ENCODE measurements at places on chromosomes 12 and 14.

DNA sequence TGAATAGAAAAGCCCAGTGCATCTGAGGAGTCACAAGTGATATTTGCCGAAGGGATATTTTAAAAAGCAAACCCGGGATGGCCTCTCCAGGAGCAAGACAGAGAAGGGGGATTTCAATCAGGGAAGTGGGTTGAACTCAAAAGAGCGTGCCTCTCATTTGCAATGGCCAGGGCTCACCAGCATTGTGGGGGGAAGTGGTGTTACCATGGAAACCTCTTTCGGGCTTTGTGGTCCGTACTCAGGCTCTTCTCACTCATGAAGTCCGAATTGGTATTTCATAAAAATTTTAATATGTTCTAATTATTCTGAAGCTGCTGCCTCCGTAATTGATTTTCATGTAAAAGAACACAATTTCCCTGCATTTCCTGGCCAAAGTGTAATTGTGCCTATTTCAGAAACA is 79.8 kb downstream of the SLC15A4 start:
- no peak for DNase-seq

GRCh38 chr12:88922816-88923215 is 342.5 kb upstream of the KITLG start:
- peak; percentile 17 for DNase-seq

DNA sequence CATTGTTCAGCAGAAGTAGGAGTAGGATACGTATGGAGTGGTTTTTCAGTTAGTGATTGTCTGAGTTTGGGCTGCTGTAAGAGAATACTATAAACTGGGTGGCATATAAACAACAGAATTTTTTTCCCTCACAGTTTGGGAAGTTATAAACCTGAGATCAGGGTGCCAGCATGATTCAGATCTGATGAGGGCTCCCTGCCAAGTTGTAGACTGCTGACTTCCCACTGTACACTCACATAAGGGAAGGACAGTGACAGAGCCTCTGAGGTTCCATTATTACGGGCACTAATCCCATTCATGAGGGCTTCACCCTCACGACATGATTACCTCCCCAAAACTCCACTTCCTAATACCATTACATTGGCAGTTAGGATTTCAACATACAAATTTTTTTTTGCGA is 50.7 kb downstream of the ACSM4 start:
- DNase-seq = peak; percentile 24

DNA sequence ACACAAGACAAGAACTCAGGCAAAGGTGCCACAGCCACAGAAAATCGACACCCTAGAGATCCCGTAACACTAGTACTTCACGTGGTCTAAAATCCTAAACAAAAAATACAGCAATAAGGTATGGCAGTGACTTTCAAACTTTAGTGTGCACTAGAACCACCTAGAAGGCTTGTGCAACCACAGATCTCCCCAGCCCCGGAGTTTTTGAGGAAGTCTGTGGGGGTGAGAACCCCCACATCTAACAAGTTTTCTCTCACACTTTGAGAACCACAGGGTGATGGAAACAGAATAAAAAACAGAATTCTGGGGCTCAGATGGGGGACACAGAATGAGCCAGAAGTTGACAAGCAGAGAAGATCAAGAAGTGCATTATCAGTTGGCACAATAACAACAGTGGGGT is 254.0 kb downstream of the ANO6 start:
- no peak for DNase-seq

DNA sequence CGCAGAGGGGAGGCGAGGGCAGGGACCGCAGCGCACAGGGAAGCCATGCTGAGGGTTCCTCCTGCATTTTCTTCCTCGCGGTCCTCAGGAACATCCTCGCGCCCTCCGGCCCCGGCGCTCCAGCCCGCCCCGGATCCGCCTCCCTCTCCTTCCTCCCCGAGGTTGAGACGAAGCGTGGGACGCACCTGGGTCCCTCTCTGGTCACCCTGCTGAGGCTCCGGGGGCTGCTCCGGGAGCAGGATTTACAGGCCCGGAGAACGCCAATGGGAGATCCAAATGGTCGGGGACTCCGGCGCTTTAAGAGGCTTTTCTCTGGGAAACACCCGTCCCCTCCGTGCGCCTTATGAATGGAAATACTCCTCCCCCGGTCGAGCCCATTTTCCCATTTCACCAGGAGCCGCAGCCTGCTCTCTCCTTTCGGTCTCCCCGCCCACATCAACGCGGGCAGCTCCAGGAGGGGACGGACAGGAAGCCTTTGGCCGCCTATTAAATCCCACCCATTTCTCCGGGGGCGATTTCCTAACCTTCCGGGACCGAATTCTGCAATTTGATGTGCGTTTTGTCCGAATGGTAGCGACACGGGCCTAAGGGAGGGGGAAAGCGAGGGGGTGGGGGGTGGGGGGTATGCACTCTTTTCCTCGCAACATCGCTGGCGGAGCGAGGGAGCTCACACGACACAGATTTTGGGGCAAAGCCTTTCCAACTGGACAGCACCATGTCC is at the start of gene UNC79:
Gene UNC79 (plus strand): TSS at position 625 of the 721 bp plus-strand sequence. CDS start 91 bp downstream, at position 716.
- DNase-seq = no peak

- DNase-seq = peak; percentile 60
Measured at GRCh38 chr12:112537710-112538396, 119.1 kb downstream of the PTPN11 start.

- DNase-seq = peak; percentile 65
Measured at GRCh38 chr12:70609739-70610491, 27.3 kb downstream of the PTPRB start.

Data from EL (cell line).